ENCODE measurements at places on chromosomes 13 and 19.

GRCh38 chr19:29547361-29547960 lies 21.7 kb downstream of the VSTM2B start:
- no peak for DNase-seq

DNA sequence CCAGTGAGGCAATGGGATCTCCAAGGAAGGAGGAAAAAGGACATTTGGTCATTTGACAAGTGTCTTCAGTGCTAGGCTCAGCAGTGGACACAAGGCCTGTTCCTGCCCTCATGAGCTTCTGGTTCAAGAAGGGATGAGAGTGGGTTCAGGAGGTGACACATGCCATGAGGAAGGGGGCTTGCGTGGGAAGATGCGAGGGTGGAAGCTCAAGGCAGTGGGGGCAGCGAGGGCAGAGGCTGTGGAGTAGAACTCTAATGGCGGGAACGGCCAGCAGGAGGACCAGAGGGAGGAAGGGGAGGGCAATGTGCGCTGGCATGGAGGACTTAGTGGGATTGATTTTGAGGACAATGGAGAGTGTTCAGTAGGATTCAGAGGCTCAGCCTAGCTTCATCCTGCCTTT lies 3.3 kb downstream of the PIK3R2 start:
- DNase-seq, result no peak

GRCh38 chr19:34459614-34460013 lies 21.9 kb upstream of the WTIP start:
- no peak for DNase-seq

DNA sequence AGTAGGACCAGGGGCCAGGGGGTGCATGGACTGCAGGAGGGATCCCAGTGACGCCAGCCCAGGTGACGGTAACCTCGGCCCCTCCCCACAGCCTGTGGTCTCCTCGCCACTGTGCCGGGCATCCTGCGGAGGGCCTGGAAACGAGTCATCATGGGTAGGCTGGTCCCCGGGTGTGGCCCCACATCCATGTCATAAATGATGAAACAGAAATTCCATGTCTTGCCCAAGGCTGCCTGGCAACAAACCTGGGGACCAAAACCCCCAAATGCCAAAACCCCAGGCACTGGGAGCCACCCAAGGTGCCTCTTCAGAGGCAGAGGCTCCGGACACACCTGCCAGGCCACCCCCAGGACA lies 20.9 kb downstream of the MAP2K2 start:
- DNase-seq, result no peak

GRCh38 chr13:93328943-93329342 lies 102.3 kb downstream of the GPC6 start:
- DNase-seq, result no peak

DNA sequence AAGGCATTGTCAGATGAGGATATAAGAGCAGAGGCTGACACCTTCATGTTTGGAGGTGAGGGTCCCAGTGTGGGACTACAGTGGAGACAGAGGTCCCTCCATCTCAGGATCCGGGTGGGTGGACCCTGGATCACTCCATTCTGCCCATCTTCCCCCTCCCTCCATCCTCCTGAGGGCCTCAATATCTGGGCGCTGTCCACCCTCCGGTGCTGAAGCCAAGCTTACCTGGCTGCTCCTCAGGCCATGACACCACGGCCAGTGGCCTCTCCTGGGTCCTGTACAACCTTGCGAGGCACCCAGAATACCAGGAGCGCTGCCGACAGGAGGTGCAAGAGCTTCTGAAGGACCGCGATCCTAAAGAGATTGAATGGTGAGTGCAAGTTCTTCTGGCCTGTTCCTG lies 11.9 kb downstream of the CYP4F12 start:
- DNase-seq, result no peak

DNA sequence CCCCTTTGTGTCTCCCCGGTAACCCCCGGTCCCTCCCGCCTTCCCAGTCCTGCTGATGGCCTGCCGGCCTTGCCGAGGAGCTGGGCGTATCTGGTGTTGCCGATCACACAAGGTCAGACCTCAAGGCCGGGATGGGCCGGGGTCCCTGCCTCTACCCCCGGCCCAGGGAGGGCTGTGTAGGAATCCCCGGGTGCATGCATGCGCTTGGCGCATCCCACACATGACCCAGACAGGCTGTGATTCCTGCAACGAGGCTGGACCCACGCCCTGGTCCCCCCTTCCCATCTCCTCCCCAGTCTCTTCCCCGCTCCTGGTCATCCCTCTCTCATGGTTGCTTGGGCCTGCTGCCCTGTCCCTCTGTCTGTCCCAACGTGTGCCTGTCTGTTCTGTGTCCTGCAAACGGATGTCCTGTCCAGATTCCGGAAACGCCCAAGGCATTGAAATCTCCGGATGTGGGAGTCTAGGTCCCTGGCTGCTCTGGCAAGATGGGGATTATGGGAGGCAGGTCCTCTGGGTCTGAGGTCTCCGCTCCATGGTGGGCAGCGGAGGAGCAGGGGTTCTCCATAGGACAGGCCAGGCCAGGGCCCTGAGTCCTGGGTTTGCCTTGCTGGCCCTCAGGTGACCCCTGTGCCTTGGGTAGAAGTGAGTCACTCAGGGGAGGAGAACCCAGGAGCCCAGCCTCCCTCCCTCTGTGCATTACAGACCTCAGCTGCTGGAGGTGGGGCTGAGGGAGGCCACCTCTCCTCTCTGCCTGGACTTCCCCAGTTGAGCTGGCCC lies 1.6 kb downstream of the PKN1 start:
- no peak for DNase-seq

GRCh38 chr19:6056801-6057650 lies 53.3 kb downstream of the RFX2 start:
- peak; percentile 48 for DNase-seq

DNA sequence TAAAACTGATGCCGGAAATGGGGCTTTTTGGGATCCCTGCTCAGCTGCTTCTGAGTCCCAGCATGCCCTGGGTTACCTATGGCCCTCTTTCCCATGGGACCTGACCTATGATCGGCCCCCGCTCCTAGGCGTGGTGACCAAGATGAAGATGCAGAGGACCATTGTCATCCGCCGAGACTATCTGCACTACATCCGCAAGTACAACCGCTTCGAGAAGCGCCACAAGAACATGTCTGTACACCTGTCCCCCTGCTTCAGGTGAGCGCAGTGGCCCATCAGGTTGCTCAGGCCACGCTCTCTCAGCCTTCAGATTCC lies 1.5 kb downstream of the RPS11 start:
- peak; percentile 41 for DNase-seq

DNA sequence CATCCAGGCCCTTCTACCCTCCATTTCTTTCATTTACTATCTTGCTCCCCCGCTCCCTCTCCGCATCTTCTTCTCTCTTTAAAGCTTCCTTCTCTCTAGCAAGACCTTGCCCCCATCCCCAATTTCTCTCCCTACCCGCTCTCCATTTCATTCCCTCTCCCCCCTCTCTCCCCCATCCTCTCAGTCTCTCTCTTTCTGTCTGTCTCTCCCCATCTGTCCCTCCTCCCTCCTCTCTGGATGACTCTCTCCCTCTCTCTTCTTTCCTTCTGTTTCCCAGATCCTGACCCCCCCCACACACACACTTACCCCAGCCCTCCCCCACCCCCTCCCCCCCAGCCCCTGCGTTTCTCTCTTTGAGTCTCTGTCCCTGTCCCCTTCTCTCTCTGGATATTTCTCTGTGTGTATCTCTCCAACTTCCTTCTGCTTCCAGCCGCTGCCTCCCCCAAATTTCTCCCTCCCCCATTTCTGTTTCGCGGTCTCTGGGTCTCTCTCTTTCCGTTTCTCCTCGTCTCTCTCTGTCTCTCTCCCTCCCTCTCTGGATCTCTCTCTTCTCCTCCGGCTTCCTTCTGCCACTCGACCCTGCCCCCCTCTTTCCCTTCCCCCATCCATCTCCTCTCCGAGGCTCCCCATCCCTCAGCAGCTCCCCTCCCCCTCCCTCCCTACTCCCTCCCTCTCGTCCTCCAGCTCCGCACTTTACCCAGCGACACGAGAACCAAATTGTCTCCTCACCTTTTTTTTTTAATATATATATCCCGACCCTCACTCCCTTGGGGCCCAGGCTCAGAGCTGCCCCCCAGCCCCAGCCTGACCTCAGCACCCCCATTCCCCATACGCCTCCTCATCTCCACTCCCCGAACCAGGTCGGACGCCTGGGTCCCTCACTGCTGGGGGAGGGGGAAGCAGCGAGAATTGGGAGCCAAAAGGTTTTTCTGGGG lies 3.6 kb upstream of the CACNG8 start:
- DNase-seq, result no peak

- DNase-seq, result peak; percentile 7
These were observed 29.1 kb downstream of the SIGLEC5 start for GRCh38 chr19:51600940-51601580.

GRCh38 chr19:33558856-33559255 lies 37.3 kb upstream of the PEPD start:
- no peak for DNase-seq

- DNase-seq, result no peak
These were observed 20.5 kb upstream of the SLC15A1 start for GRCh38 chr13:98772794-98773452.

- no peak for DNase-seq
These were observed 87.3 kb upstream of the RFC3 start for GRCh38 chr13:33730619-33731018.

DNA sequence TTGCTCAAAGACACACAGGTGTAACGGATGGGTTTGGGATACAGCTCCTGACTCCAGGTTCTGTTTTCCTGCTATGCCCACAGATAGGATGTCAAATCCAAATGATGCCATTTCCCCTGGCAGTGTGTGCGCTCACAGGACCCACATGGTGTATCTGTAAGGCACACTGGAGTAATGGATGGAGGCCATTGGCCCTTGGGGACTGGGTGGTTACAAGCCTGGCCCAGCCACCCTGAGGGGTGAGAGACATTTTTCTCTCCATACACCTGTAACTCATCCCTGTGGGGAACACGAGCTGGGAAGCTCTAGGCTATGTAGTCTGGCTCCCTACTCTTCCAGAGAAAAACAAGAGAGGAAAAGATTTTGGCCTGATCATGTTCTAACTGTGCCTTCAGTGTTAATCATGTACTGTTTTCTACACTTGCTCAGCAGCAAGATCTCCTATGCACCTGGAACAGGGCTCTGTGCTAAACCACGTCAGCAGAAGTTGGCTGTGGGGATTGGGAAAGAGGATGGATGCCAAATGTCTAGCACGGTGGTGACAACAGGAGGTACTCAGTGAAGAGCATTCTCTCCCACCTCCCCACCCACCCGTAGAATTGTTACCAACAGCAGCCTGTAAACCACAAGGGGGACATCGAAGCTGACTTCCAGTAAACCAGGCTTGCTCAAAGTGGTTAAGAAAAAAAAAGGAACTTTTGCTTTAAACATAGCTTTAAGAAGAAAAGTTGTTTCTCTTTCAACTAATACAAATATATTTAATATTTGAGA lies 237.0 kb downstream of the LACC1 start:
- DNase-seq, result peak; percentile 47

- no peak for DNase-seq
These were observed 37.3 kb downstream of the SOX1 start for GRCh38 chr13:112103961-112104880.

GRCh38 chr13:89687066-89687465 lies 1660.4 kb upstream of the MIR17HG start:
- no peak for DNase-seq

DNA sequence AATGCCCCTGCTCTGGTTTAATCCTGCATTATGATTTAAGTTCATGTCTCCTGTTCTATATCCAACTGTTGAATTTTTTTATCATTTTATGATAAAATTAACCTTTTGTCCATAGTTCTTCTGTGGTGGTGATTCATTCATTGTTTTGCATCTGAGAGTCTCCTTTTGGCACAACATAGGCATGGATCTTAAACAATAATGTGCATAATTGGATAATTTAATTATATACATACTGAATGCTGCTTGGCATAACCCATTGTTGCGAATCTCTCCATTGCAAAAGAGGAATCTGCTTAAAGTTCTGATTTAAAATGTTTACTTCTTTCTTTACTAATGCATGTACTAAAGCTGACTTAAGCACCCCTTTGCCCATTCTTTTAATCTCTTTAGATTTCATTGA lies 2788.4 kb downstream of the PCDH9 start:
- DNase-seq, result no peak

GRCh38 chr19:16041299-16041990 lies 34.9 kb upstream of the TPM4 start:
- peak; percentile 75 for DNase-seq

GRCh38 chr19:10920781-10921180 lies 7.7 kb downstream of the YIPF2 start:
- DNase-seq, result no peak

- no peak for DNase-seq
These were observed 7.8 kb upstream of the KLK14 start for GRCh38 chr19:51090471-51090870.

DNA sequence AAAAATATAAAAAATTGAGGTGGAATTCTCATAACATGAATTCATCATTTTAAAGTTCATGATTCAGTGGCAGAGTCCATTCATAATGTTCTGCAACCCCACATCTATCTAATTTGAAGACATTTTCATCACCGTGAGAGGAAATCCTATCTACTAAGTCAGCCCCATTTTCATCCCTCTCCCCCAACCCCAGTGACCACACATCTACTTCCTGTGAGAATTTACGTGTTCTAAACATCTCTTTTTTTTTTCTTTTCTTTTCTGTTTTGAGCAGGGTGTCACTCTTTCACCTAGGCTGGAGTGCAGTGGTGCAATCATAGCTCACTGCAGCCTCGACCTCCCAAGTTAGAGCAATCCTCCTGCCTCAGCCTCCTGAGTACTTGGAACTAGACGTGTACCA lies 17.5 kb downstream of the ATCAY start:
- peak; percentile 2 for DNase-seq

- DNase-seq, result no peak
These were observed 3.4 kb downstream of the TCF3 start for GRCh38 chr19:1648920-1649541.

DNA sequence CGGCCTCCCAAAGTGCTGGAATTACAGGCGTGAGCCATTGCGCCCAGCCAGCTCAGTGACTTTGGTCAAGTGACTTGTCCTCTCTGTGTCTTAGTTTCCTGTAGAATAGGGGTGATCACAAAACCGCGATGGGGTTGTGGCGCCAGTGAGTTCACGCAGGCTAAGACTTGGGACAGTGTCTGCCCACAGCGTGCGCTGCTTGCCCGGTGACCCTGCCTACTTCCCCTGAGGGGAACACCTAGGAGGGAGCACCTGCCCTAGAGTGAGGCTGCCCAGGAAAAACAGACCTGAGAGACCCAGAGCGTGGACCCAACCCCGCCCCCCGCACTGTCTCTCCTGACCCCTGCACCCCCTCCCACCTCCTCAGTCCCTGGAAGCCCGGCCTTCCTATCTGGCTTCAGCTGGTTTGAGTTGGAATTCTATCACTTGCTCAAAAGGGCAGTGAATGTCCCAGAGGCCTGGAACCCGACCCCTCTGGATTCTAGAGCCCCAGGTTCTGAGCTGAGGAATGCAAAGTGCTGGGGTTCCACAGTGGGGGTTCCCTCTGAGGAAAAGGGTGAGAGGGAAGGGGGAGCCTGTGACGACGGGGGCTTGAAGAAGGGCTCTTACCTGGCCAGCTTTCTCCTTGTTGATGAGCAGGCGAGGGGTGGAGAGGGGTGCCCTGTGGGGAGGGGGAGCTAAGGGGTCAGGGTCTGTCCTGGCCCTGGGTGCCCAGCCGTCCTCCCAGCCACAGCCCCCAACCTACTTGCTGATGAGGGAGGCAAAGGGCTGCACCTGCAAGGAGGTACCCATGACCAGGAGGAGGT lies 2.2 kb upstream of the RINL start:
- DNase-seq, result no peak
